ENCODE measurements at places on chromosomes 13 and 19.
A peak's percentile ranks its signal among the peaks of the same experiment; 100 is the strongest.

GRCh38 chr13:111203736-111204389 is 88.8 kb downstream of the ARHGEF7 start:
- DNase-seq: no peak

DNA sequence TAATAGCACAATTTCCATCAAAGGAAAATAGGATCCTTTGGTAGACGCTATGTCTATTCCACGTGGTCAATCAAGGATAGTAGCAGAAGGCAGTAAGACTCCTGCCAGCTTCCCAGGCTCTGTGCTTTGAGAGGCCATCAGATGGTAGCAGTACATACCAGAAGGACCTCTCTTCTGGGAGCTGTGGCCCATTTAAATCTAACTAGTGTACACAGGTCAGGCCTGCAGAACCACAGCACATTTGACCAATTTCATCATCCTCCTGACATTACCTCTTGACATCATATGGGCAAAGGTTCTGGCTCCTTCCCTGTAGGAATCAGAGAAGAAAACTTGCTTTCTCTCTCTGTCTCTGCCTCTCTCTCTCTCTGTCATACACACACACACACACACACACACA is 229.6 kb upstream of the HTR2A start:
- no peak for DNase-seq

GRCh38 chr13:93744033-93744432 is 517.4 kb downstream of the GPC6 start:
- no peak for DNase-seq

DNA sequence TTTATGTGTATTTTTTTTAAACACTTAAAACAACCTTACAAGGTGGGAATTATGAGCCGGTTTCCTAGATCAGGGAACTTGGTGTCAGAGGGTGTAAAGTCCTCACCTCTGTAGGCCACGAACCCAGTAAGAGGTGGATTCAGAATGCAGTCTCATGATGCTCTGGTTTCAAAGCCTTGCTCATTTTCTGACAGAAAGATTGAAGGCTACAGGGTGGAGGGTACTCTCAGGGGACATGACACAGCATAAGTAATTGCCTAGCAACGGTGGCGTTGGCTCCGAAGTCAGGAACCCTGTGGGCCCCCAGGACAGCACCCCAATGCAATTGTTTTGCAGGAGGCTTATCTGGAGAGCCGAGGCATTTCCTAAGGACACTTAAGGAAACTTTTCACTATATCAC is 794.7 kb downstream of the EFNB2 start:
- no peak for DNase-seq

GRCh38 chr13:110131424-110131823 is 175.5 kb downstream of the COL4A1 start:
- no peak for DNase-seq

DNA sequence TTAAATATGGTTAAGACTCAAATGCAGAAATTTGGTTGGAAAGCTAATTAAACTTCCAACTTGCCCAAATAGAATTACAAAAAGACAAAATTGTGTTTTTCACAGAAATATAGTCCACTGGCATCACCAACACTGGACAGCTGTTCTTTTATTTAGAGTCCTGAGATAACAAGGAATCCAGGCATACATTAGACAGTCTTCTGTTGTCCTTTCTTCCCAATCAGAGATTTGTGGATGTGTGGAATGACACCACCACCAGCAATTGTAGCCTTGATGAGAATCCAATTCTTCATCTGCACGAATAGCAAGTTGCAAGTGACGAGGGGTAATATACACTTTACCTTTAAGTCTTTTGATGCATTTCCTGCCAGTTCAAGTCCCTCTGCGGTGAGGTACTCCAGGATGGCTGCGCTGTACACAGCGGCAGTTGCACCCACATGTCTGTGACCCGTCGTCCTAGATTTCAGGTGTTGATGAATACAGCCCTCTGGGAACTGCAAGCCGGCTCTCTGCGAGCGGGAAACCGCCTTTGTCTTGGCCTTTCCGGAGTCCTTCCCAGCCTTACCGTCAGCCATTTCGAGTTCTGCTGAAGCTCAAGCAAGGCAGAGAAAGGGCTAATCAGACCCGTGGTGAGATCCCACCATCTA is 14.7 kb downstream of the UBAC2 start:
- no peak for DNase-seq

DNA sequence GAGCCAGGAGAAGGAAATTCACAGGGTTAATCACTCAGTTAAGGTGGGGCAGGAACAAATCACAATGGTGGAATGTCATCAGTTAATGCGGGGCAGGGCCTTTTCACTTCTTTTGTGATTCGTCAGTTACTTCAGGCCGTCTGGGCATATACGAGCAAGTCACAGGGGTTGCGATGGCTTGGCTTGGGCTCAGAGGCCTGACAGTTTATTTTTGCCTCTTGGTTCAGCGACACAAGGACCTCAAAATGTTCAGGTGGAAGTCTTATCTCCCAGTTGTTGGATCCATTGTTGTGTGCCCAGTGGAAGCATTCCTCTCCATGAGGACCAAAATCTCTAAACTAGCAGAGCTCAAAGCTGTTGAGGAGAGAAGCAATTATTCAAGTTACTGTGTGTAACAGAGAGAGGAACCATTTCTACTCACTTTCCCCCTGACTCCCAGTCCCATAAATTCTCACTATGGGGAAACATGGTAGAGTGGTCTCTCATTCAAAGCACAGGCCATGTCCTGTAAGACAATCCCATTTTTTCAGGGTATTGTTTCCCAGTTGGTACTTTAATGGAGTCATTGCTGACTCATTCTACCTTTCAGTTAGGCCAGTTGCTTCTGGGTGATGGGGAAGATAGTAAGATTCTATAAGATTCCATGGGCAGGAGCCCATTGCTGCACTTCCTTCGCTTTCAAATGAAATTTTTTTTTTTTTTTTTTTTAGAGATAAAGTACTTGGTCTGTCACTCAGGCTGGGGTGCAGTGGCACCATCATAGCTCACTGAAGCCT is 8.8 kb upstream of the COX7A1 start:
- DNase-seq: no peak

DNA sequence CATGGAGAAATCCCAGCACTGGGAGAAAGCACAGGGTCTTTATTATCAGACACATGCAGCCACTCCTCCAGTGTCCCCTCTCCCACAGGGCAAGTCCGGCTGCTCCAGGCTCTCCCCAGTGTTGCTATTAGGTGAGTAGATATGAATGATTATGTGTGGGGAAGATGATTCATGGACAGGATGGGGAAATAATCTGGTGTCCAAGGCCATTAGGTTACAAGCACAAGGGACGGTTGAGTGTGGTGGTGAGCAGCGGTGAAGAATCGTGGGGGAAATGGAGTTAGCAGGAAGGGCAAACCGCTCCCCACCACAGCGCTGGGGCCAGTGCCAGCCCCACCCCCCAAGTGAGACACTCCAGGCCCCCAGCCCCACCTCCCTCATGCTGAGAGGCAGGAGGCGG is 19.0 kb downstream of the CD177 start:
- no peak for DNase-seq

- DNase-seq: no peak
These were observed 9.9 kb downstream of the LTBP4 start for GRCh38 chr19:40611096-40611495.

GRCh38 chr19:18849838-18850400 is 18.2 kb downstream of the UPF1 start:
- no peak for DNase-seq

DNA sequence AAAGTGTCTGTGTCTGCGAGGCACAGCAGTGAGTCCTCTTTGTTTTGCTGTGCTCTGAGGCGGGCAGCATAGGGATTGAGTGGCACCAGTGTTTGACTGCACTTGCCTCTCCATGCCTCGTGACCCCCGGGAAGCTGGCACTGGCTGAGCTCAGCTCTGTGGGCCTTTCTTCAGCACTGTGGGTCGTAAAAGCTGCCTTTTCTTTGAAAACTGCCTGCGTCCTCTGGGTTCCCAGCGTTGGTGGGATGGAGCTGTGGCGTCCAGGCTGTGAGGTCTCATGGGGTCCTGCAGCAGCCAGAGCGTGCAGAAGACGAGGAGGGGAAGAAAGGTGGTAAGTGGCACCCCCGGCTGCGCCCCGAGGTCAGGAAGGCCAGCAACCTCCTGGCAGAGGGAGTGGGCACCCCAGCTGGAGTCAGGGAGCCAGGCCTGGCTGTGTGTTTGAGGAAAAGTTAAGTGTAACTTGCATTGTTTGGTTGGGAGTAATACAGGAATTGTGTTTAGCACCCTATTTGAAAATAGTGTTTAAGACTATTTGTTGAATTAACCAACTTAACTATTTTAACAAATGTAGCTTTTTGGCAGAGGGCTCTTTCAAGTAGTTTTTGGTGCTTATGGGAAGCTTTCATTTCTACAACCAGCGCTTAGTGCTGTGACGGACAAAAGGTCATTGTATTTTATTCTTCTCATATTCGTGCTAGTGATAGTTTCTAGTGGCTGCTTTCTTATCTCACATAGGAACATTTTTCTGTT is 79.3 kb upstream of the TEX29 start:
- no peak for DNase-seq

GRCh38 chr13:110555601-110556223 is 5.8 kb downstream of the RAB20 start:
- peak; percentile 93 for DNase-seq

DNA sequence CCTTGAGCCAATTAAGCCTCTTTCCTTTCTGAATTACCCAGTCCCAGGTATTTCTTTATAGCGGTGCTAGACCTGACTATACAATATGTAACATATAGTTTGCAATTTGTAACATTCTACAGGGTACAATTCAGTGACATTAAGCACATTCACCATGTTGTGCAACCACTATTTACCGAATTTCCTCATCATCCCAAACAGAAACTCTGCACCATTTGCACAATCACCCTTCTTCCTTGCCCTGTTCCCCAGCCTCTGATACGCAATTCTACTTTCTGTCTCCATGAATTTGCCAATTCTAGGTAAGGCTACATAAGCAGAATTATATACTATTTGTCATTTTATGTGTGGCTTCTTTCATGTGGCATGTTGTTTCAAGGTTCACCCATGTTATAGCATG is 13.7 kb upstream of the SIGLEC10 start:
- DNase-seq: peak; percentile 91

DNA sequence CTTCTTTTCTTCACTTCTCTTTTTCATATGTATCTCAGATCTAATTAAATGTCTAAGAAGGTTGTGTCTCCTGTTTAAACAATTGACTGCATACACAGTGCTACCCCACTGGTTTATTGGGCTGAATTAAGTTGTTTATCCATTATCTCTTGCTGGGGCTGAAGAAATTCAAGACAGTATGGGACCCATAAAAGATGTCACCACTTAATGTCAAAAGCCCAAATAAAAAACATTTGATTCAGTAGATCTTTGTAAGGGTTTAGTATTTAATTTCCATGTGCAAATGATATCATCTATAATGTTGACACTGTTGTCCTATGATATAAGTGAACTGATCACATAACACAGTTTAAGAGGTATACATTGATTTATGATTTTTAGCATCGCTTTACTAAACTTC is 1431.9 kb upstream of the PCDH20 start:
- no peak for DNase-seq

DNA sequence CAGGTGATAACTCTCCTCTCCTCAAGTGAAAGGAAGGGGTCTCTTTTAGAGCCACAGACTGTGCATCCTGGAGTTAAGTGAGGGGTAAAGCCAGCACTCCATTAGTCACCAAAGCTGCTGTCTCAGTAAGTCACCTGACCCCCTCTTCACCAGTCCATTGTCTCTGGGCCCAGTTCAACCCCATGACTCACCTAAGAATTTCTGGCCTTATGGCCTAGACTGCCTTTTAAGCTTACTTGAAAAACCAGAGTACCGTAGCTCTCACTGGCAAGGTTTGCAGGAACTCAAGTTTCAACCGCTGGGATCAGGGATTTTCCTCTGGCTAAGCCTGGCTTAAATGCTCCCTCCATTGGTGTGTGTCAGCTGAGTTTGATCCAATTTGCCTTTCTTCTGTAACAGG is 23.4 kb upstream of the EID2 start:
- no peak for DNase-seq

DNA sequence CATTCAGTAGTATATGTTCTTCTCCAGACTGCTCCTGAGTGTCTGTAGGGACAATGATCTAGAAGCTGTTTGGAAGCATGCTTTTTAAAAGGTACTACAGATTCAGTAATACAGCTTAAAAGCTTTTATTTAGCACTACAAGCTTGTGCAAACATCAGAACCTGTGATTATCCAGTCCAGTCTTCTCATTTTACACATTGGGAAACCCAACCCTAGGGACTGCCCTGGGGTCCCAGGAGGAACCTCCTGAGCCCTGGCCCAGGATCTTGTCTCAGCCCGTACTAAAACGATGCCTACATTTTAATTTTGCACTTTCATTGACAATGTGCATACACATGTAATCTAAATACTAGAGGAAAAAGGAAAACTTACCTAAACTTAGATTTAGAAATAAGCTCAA is 12.5 kb downstream of the DOCK9 start:
- no peak for DNase-seq

GRCh38 chr13:32538143-32538620 is 413 bp downstream of the N4BP2L2 start:
- DNase-seq: peak; percentile 49

GRCh38 chr13:113142876-113143275 is 15.6 kb upstream of the PROZ start:
- no peak for DNase-seq

- DNase-seq: peak; percentile 15
These were observed 267.3 kb downstream of the RFC3 start for GRCh38 chr13:34085204-34085603.

GRCh38 chr13:40789275-40790153 is at the start of gene SLC25A15:
SLC25A15 (plus strand) TSS chr13:40789611; CDS start chr13:40793227, 3,616 bp downstream.
- peak; percentile 78 for DNase-seq

- peak; percentile 34 for DNase-seq
These were observed 24.0 kb upstream of the TBC1D4 start for GRCh38 chr13:75506018-75506417.

DNA sequence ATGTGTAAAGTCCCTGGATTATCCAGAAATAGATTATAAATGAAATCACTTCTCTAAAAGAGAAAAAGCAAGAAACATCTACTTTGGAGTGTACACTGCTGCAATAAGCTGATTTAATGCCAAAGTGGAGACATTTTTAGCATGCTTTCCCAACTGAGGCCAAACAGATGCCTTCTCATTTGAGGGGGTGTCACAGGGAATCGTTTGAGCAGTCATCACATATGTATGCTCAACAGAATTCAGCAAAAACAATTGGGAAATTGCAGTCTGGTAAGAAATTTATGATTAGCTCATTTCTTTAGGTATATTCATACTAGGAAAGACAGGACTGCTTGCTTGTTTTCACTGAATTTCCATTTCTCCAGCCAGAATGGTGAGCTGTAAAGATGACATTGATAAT is 27.3 kb upstream of the TPP2 start:
- no peak for DNase-seq

- DNase-seq: no peak
These were observed 164.7 kb downstream of the KCNRG start for GRCh38 chr13:50179977-50180376.

Data from HL-60 (cell line).